ENCODE measurements at places on chromosomes 4 and X.

DNA sequence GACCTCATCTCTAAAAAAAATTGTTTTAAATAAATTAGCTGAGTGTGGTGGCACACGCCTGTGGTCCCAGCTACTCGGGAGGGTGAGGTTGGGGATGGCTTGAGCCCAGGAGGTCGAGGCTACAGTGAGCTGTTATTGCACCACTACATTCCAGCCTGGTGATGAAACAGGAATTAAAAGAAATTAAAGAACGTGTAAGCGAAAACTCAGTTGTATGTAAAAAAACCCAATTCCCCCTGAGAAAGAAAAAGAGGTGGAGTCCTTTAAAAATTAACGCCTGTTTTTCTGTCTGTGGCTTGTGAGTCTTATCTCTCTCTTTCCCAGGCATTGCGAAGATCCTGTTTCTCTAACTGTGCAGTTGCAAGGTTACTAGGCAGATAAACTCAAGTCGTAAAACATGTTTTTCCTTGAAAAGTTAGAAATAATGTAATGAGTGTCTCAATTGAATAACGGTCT lies 22.1 kb downstream of the EPGN start:
- no peak for DNase-seq

DNA sequence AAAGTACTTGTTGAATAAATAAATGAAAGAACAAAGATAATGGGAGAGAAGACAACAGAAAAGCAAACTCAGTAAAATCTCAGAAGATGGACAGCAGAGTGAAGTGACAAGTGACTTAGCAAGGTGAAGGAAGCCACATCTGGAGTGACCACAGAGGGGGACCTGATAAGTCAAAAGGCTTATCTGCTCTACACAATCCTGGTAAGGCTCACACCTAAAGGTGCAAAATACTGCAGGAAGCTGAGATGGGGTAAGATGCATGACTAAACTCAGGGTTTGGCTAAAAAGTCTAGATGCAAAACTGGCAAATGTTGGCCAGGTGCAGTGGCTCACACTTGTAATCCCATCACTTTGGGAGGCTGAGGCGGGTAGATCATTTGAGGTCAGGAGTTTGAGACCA lies 22.2 kb downstream of the TRMT2B start:
- DNase-seq, result no peak

GRCh38 chrX:1610166-1610565 lies 4.7 kb upstream of the ASMT start:
- DNase-seq, result no peak

DNA sequence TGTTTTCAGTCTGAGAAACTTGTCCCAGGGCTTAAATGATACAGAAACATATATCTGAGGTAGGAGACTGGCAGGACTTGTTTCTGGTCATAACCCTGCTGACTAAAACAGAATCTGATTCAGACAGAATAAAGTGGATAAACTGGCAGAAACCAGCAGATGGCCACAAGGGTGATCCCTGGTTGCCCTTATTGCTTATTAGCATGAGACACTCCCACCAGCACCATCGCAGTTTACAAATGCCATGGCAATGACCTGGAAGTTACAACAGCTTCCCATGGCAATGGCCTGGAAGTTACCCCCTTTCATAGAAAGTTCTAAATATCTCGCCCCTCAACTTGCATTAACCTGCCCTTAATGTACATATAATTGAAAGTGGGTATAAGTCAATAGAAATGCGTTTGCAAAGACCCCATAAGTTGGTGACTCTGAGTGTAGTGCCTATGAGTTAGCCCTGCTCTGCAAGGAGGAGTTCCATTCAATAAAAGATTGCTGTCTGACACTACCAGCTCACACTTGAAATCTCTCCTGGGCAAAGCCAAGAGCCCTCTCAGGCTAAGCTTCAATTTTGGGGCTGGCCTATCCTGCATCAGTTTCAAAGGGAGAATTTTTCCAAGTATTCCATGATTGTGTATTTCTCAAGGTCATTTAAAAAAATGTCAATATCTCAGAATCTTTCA lies 52.9 kb upstream of the PAGE5 start:
- no peak for DNase-seq

DNA sequence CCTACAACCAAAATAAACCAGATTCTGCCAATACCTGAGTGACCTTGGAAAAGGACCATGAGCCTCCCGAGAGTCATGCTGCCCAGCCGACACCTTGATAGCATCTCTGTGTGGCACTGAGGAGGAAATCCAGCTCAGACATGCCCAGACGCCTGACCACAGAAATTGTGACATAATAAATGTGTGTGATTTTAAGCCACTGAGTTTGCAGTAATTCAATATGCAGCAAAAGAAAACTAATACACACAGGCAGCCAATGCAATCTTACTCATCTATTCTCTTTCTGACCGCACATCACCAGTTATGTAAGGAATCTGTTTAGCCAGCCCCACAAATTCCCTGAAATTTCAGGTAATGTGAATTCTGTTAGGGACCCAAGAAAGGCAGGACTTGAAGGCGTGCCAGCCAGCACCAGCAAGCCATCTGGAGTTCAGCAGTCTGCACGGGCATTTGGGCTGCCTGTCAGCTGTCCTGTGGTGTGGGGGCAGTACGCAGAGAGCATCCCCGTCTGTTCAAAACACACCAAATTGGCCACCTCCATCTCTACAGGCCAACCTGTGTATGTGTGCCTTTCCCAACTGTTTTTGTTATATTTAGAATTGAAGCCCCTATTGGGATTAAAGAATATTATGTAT lies 176.4 kb downstream of the NLGN4X start:
- DNase-seq, result no peak

GRCh38 chrX:105349476-105349875 lies 129.0 kb upstream of the TEX13A start:
- DNase-seq, result no peak

GRCh38 chr4:47829438-47829837 lies 8.4 kb downstream of the CORIN start:
- no peak for DNase-seq

Data from D721Med (cell line).